NCI-H2081 (cell line): ENCODE measurements at places on chromosomes 2 and 18.

DNA sequence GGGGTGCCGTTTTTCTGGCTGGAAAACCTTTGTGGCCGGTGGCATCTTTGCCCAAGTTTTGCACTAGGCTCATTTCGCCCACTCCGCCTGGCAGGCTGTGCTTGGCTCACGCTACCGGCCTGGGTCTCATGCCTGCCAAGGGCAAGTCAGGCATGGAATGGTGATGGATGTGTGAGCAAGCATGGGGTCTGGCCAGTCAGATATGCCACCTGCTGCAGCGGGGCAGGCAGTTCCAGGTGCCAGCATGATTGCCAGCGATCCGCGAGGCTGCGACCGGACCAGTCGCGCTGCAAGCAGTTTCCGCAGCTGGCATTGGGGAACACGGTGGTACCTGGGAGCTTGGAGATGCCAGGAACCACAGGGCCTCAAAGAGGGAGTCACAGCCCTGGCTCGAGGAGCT, 40.6 kb downstream of the TAF1B start:
- DNase-seq: no peak

GRCh38 chr2:171794918-171795317, 99.1 kb downstream of the SLC25A12 start:
- DNase-seq: no peak

- DNase-seq: no peak
Measured at GRCh38 chr2:189143925-189144324, 35.6 kb downstream of the COL5A2 start.

DNA sequence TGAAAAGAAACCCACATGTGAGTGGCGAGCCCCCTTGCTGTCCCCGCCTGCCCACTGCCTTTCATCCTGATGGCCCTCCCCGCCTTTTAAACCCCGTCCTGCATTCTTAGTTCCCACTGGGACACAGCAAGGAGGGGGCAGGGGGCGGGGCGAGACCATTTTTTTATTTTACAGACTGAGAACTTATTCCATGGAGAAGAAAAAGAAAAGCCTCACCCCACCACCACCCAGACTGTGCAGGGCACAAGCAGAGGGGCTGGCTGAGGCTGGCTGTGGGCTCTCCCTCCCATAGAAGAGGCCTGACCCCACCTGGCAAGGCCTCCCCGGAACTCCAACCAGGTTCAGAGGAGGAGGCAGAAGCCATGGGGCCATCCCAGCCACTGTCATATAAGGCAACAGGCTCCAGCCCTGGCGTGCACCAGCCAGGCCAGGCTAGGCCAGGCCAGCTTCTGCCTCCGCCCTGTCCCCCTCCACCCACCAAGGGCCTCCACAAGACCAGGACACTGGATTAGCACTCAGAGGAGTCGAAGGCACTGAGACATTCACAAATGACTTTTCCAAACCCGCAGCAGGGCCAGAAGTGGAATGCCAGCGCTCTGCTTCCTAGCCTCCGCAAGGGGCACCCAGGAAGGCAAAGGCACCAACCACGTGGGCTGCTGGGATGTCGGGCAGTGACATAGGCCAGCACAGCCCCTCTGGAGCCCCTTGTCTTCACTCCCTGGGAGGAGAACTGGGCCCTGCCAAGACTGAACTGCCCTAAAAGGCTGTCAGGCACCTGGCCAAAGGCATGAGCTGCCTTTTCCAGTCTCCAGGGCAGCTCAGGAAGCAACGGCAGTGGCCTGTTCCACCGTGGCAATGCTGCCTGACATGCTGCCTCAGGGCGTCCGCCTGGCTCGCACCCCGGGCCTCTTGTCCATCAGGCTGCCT, 37.5 kb upstream of the SEMA4C start:
- peak; percentile 36 for DNase-seq

- no peak for DNase-seq
Measured at GRCh38 chr2:147523415-147523814, 321.4 kb upstream of the ACVR2A start.

GRCh38 chr2:11127761-11128160, 27.5 kb upstream of the SLC66A3 start:
- DNase-seq: no peak

DNA sequence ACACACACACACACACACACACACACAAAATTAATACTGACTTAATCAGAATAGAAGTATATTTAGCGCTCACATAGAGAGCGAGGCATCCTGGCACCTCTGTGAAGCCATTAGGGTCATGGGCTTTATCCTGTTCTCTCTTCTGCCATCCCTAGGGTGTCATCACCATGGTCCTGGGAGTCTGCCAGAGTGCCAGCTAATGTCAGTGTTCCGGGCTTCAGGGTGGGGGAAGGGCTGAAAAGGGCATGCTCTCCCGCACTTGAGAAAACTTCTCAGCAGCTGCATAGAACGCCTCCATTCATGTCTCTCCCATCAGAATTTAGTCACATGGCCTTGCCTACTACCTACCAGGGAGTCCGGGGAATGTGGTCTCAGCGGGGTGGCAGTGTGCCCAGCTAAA, 19.7 kb upstream of the DYNC2LI1 start:
- no peak for DNase-seq

DNA sequence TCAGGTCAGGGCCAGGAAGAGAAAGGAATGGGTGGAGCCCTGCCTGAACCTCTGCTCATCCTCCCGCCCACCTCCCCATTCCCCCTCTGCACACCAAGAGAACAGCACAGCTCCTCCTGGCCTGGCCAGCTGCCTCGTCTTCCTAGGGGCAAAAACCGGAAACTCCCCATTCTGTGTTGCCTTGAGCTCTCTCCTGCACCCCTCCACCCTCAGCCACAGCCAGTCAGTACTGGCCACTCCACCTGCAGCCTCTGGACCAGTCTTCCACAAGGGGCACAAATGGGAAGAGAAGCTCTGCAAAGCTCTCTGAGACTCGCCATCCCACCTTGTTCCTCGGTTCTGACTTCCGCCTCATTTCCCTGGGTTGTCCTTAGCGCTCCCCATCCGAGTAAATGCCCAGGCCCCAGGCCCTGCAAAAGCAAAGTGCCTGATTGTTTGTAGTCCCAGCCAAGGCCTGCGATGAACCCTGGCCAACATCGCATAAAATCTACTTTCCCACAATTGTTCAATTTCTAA, 39.3 kb upstream of the SLC35G4 start:
- DNase-seq: no peak

GRCh38 chr18:76052227-76052595, 442.8 kb downstream of the ZNF516 start:
- DNase-seq: no peak

GRCh38 chr18:60555625-60556024, 183.1 kb upstream of the MC4R start:
- DNase-seq: no peak

DNA sequence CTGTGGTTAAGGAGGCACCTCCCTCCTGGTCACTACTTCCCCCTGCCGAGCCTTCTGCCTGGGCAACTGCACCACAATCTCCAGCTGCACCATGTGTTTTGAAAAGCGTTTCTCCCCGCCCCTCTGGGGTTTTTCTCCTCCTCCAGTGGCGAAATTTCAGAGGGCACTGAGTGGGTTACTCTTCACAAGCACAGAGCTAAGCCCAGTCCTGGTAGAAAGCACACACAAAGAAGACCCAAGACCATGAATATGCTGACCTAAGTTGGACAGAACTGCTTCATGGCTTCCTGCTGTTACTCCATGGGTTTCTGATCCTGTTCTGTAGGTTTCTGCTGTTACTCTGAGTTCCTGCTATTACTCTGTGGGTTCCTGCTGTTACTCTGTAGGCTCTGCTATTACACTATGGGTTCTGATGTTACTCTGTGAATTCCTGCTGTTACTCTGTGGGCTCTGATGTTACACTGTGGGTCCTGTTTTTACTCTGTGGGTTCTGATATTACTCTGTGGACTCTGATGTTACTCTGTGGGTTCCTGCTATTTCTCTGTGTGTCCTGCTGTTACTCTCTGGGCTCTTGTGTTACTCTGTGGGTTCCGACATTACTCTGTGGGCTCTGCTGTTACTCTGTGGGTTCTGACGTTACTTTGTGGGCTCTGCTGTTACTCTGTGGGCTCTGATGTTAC, 216.6 kb downstream of the RTP5 start:
- no peak for DNase-seq

DNA sequence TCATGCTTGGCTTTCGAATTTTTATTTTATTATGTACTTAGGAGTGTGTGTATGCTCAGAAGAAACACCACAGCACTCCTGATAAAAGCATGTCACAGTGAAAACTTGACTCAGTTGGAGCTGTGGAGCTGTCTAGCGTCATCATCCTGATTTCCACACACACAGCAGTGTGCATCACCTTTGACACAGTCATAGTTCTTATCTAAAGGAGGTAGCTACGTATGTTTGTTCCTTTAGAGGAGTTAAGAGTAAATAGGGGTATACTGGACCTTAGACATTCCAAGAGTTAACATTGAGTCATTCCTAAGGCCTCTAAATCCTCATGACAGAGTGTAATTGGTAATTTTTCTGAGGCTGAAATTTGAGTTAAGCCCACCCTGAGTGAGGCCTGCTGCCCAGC, 96.9 kb downstream of the PHLPP1 start:
- DNase-seq: no peak

DNA sequence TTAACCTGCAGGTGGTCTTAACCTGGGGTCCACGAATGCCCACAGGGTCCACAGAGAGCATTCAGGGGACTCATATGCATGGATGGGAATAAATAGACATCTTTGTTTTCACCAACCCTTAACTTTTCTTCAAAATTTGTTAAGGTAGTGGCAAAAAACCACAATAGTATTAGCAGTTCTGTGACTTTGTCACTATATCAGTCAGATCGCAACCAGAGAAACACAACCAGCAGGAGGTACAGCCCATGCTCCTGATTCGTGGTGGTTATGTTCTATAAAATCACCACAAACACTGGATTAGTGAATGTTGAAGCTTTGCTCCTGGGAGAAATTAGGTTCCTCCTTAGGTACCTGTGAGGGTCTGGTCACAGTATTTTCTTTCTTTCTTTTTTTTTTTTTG, 31.6 kb downstream of the B3GNT7 start:
- DNase-seq: no peak

- DNase-seq: no peak
Measured at GRCh38 chr2:230589497-230590015, 123.1 kb upstream of the CAB39 start.

DNA sequence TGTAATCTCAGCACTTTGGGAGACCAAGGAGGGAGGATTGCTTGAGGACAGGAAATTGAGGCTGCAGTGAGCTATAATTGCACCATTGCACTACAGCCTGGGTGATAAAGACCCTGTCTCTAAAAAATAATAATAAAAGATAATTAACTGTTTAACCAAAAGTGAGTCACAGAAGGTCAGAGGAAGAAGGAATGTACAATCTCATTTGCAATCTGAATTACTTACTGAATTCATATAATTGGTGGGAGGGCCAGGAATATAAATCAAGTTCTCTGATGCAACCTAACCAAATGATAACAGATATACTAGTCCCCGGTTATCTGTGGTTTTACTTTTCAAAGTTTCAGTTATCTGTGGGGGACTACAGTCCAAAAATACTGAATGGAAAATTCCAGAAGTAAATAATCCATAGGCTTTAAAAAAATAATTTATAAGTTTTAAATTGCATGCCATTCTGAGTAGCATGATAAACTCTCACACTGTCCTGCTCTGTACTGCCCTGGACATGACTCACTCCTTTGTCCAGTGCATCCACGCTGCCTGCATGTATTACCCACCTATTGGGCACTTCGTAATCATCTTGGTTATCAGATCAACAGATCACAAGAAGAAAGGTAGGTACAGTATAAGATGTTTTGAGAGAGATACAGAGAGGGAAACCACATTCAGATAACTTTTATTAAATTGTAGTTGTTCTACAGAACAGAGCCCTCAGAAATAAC, 12.8 kb upstream of the MATN3 start:
- no peak for DNase-seq

DNA sequence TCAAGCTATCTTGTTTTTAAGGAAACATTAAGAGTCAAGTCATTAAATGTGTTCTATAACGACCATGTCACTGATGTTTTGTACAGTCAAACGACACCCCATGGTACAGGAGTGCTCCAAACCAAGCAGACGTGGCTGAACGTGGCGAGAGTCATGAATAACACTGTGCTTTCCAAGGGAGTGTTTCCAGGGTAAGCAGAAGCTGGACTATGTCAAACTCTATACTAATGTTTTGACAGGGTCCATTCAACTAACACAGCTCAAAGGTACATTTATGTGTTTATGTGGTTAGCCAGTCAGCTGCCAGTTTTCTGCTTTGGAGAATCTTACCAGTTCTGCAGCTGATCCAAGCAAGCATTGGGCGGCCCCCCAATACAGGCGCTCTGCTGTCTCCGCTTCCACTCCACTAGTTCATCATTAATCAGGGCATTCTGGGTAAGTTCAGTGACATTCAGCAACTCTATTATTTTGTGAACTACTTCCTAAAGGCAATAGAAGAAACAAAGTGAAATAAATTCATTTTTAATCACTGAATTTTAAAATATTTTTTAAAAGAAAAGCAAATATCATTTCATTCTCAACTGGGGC, 16.4 kb downstream of the STAT1 start:
- no peak for DNase-seq

DNA sequence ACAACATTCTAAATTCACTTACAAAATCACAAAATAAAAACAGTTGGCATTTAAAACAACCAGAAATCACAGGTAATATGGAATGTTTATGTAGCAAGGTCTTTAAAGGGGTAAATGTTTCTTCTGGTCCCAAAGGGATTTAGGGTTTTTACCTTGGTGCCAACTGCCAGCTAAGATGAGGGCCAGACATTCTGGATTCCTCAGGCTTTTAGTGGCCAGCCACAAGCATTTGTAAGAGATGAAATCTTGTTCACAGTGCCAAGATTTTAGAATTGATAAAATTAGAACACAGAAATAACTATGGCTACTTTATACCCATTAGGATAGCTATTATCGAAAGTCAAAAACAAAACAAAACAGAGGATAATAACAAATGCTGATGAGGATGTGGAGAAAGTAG, 60.4 kb upstream of the CDKL4 start:
- DNase-seq: no peak

DNA sequence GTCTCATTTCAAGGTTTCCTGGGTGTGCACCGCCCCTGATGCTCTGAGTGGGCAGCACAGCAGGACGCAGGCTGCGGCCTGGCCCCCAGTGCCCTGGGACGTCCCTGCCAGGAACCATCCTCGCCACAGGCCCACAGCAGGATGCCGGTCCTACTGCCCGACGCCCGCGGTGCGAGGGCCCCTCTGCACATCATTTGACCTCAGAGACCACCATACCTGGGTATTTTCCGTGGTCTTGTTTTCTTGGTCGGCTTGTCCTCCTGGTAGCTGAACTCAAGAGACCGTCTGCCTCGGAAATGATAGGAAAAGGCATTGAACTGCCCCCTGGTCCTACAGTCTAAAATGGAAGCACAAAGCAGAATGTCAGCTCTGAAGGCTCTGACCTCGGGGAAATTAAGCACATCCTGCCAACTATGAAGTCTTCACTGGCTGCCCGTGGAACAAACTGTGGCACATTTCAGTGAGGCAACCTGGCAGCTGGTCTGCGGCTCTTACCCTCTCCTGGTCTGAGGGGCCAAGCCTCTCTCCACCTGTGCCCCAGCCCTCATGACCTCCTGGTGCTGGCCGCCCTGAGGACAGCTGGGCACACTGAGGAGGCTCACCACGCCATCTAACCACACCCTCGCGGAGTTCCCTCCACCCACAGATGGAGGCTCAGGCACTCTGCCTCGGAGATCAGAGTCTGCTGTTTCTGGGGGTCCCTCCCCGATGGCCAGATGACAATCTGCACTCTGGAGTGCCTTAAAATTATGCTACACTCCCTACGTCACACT, 105.0 kb downstream of the PXDN start:
- DNase-seq: no peak

- no peak for DNase-seq
Measured at GRCh38 chr2:42921721-42922120, 129.3 kb upstream of the HAAO start.
